Vagina (tissue), 2 donors: ENCODE measurements at places on chromosomes 16 and 17.

- no peak for DNase-seq
Observed at GRCh38 chr17:74950207-74950606, 14.5 kb downstream of the OTOP3 start.

GRCh38 chr16:5216441-5217080, 119.0 kb upstream of the EEF2KMT start:
- DNase-seq = no peak

- no peak for DNase-seq
Observed at GRCh38 chr17:81426393-81427172, 31.3 kb downstream of the BAHCC1 start.

GRCh38 chr16:28219282-28219681, 7.5 kb upstream of the XPO6 start:
- DNase-seq = no peak

GRCh38 chr17:60989846-60990245, 312.2 kb downstream of the BCAS3 start:
- DNase-seq = no peak

DNA sequence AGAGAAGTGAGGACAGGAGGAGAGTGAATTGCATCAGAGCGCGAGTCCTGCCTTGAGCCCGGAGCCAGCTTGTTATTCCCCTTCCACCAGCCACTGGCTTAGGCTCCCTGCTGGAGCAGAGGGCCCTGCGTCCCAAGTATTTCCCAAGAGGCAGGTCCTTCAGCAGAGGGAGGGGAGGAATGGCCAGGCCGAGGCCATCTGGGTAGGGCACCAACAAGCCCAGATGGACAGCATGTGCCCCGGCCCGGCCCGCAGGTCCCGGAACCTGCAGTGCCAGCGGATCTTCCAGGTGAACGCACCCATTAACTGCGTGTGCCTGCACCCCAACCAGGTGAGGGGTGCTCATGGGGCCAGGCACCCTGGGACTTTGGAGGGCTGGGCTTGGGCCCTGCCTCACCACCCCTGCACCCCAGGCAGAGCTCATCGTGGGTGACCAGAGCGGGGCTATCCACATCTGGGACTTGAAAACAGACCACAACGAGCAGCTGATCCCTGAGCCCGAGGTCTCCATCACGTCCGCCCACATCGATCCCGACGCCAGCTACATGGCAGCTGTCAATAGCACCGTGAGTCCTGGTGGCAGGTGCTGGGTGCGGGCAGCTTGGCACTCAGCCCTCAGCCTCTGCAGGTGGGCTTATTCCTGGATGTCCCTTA, 1.7 kb downstream of the MLST8 start:
- DNase-seq = no peak
